IPS DF 19.7 (cell line): ENCODE measurements at places on chromosomes 12 and 14.

DNA sequence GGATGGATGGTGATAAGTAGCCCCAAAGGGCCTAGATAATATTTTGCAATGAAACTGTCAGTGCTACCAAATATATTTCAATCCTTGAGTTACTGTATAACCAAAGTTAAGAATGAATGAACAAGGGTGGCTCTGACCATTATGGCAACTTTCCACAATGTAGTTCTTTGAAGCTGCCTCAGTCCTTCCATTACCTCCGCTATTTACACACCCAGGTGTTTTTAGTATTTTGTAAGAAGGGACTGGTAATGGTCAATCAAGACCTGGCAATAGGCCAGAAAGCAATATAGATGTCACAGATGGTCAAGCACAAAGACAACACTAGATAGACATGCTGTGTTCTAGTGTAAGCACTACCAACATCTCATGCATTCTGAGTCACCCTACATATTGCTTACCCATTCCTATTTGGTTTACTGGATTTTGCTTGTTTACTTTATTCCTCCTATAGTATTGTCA is 16.3 kb downstream of the DUSP16 start:
- no peak for DNase-seq

DNA sequence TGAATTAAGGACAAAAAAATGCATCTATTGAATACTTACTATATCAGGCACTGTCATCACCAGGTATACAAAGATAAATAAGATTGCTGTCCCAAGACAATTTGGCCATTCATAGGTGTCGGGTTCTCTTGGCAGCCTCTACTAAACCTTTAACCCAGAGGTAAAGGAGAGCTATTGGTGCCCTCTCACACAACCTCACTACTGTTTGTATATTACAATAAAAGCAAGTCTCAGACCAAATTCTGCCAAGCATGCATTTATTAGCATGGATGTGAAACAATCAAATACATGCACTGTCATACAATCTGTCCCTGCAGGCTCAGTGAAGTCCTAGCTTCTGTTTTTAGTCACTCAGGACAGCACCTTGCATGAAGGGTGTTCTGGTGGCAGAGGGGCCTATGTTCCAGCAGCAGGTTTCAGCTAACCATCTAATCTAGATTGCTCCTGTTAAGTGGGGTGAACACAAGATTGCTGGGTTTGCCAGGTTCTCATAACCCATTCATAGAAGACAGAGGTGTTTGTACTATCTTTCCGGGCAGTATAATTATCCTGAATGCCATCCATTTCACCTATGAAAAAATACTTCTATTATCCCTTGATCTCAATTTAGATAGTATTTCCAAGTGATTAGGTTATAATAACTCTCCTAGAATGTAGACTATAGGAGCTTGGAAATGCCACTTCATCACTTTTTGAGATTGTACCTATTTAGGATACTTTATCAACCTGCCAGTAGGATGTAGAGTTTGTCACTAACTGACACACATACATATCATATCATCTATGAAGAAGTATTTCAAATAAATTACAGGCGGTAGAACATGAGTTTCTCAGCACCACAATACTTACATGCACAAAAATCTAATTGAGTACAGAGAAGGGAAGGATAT is 254.0 kb upstream of the KRR1 start:
- no peak for DNase-seq

GRCh38 chr12:55847033-55847432 is 4.3 kb upstream of the MMP19 start:
- no peak for DNase-seq

DNA sequence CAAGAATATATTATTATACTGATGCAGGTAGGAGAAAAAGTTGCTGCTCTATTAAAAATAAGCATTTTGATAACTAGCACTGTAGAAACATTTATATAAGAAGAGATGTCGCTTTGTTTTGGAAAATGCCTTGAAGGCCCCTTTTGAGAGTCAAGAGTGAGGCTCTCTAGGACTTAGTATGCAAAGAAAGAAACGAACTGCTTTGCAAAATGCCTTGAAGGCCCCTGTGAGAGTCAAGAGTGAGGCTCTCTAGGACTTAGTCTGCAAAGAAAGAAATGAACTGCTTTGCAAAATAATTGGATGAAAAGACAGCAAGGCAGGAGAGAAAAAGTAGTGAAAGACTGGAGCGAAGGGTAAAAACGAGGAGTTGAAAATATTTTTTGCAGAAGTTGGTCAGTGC is 65.9 kb downstream of the AVPR1A start:
- no peak for DNase-seq

- DNase-seq, result no peak
These were observed 52.9 kb downstream of the PRKCH start for GRCh38 chr14:61374284-61374683.

- no peak for DNase-seq
These were observed 1.6 kb upstream of the CKB start for GRCh38 chr14:103524002-103524935.

DNA sequence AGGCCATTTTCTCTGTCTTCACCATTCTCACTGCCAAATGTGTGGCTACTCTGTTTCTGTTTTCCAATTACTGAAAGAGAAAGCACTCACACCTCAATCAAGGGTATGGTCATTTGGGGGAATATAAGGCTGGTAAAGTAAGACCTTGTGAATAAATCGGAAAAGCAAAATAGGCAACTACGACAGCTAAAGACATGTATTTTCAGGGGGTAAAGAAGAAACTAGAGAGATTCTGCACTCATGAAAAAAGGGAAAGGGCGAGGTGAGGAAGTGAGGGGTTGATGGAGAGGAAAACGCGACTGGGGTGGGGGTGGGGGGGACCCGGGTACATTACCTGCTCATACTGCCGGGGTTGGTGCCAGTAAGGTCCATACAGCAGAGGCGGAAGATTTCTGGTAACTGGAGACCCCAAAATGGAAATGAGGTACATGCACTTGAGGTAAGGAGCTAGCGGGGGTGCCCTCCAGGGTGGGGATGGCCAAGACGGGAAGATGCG is 19.3 kb downstream of the CHD8 start:
- no peak for DNase-seq

GRCh38 chr14:63452796-63453195 is 90.4 kb downstream of the PPP2R5E start:
- DNase-seq, result no peak

- DNase-seq, result no peak
These were observed 18.0 kb upstream of the YARS2 start for GRCh38 chr12:32773691-32774090.

- DNase-seq, result no peak
These were observed 691.0 kb upstream of the SEL1L start for GRCh38 chr14:82224610-82225009.

DNA sequence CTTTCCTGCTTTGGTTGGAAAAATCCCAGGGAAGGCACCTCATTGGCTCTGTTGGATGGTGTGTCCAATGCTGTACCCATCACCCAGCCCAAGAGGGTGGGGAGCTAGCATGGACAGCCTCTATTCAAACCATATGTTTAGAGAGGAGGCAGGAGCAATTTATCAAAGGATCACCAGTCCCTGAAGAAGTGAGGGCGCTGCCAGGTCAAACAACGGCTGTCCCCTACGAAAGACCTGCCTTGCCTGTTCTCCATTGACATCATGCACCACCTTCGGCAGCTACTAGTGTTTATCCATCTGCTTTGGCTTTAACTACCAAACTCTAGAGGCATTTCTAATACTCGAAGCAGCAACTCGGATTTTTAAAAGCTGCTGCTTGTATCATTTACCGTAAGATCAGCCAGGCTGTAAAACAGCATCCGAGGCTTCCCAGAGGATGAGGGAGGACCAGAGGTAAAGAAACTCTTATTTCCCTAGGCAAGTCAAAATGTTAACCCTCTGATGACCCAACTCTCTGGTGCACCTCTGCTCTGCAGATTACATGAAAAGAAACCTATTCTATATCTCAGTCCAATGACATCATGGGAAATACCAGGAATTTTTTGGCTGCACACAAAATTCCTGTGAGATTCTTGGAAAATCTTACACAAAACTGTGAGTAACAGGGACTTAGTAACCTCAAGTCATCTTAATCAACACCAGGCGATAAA is 720.9 kb upstream of the TBX3 start:
- no peak for DNase-seq

- no peak for DNase-seq
These were observed 39.5 kb downstream of the GALNT16 start for GRCh38 chr14:69299286-69300035.

DNA sequence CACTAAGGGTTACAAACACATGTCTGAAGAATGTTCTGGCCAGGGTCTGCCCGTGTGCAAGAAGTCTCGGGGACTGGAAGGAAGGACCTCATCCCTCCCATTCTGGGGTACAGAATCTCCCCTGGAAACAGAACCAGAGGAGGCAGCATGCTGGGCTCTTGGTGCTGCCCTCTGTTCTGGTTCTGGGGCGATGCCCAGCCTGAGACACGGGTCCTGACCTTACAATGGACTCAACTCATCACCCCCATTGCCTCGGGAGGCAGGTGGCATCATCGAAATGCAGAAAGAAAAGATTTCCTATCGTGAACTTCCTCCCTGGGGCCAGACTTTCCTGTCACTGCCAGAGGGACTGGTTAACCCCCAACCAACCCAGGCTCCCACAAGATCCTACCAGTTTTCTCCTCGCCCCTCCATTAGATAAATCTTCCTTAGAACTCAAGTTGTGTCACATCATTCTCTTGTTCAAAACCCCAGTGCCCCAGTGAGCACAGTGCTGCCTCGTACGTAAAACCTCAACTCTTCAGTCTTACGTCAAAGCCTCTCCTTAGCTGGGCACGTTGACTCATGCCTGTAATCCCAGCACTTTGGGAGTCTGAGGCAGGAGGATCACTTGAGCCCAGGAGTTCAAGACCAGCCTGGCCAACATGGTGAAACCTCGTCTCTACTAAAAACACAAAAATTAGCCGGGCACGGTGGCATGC is 52.1 kb downstream of the PSMA6 start:
- no peak for DNase-seq

- peak; percentile 33 for DNase-seq
These were observed 53.8 kb downstream of the PEBP1 start for GRCh38 chr12:118189741-118190191.

DNA sequence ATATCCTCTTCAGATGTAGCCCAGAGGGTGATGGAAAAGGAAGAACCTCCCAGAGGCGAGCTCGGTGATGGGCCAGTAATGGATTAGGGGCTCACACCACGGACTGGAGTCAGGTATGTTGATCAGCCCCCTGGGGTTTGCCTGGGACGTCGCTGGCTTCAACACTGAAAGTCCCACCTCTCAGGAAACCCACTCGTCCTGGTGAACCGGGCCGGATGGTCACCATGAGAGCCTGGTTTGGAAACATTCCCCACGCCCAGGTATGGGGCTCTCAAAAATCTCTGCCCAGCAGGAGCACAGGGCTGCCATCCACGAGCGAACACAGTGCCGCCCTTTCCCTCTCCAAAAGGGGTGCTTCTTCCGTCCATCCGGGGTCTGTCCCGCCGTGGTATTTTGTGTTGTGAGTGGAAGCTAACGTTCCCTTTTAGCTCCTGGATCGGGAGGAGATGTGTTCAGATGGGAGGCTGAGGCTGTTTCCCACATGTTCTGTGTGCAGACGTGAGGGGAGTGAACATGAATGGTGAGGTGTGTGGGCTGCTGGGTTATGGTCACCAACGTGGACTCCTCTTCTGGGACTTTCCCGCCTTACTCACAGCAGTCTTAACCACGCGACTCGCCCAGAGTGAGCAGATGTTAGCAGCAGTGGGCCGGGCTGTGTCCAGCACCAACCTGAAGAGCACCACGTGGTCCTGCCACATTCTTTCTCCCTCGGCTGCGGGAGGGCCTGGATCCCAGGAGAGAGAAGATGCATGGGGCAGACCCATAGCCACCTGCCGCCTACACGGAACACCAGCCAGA is 139.2 kb downstream of the KIF26A start:
- DNase-seq, result no peak
